Stimulated activated naive CD8-positive, alpha-beta T cell treated with anti-CD3 and anti-CD28 coated beads, Interleukin-15, amount 100 ng/mL, for 72 hours (primary cell): ENCODE measurements at places on chromosomes 1 and 21.

- DNase-seq: no peak
Observed at GRCh38 chr1:222618880-222619596, 1.1 kb downstream of the MIA3 start.

GRCh38 chr1:187680823-187681222 lies 852.1 kb downstream of the PLA2G4A start:
- no peak for DNase-seq

GRCh38 chr1:225843426-225843795 lies 33.5 kb downstream of the EPHX1 start:
- DNase-seq: no peak

GRCh38 chr1:200038325-200038980 lies 10.9 kb downstream of the NR5A2 start:
- DNase-seq: no peak

- no peak for DNase-seq
Observed at GRCh38 chr1:235239851-235240250, 78.8 kb upstream of the RBM34 start.
